ENCODE measurements at places on chromosomes 4 and X.

GRCh38 chrX:20066968-20067708 is 49.6 kb downstream of the MAP7D2 start:
- DNase-seq = no peak

- no peak for DNase-seq
Measured at GRCh38 chrX:12967711-12968465, 7.0 kb upstream of the TMSB4X start.

- DNase-seq = no peak
Measured at GRCh38 chrX:8711401-8711800, 20.5 kb downstream of the ANOS1 start.

DNA sequence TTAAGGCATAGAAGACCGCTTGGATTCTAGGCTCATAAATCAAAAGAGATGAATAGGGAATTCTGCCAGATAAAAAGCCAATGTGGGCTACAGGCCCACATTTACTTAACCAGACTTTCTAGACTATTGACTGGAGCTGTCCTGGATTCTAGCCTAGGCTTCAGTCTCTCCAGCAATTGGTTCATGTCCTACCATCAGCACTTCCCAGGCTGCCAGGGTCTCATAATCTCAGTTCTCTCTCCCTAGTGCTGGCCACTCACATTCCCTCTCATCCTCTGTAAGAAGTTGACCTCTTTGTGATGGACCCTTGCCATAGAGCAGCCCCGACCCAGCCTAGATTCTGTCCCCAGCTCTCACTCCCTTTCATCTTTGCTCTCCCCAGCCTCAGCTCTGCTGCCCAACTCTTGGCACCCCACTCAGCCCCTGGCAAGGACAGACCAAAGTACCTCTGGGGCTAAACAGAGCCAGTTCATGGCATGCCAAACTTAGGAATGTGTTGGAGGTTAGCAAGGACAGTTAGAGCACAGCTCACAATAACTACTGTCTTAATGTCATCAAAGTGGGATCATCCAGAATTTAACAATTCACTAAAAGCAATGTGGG is 396.2 kb downstream of the INPP4B start:
- DNase-seq = no peak

- DNase-seq = no peak
Measured at GRCh38 chrX:36462142-36462541, 542.6 kb downstream of the CFAP47 start.

Measured in cortex of kidney (tissue), 1 donor.